M059J (cell line): ENCODE measurements at places on chromosomes 13 and 19. TPM values are rescaled to one million over a fixed set of nuclear protein-coding genes. Genes with fewer than 3 reads are reported as not detected.

RAB3A gene
- total RNA-seq: 3.4 and 5.6 TPM in 2 replicates

TYROBP gene
- total RNA-seq: not detected in 2 replicates

DNA sequence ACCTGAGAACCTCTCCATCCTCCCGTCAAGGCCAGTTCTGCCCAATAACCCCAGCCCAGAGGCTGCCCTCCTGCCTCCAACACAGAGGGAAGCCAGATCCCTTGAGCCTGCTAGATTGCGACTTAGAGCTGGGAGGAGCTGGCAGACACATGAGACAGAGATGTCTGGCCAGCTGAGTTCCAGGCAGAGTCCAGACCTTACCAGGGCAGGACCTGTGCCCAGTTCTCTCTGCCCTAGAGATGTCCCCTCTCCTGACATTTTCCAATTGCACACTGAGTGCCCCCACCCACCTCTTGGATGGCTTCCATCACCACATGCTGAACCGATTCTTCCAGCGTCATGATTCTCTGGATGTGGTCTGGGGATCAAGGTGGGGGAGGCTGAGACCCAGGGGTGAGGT, 3.0 kb downstream of the HOOK2 start:
- DNase-seq: no peak

DNA sequence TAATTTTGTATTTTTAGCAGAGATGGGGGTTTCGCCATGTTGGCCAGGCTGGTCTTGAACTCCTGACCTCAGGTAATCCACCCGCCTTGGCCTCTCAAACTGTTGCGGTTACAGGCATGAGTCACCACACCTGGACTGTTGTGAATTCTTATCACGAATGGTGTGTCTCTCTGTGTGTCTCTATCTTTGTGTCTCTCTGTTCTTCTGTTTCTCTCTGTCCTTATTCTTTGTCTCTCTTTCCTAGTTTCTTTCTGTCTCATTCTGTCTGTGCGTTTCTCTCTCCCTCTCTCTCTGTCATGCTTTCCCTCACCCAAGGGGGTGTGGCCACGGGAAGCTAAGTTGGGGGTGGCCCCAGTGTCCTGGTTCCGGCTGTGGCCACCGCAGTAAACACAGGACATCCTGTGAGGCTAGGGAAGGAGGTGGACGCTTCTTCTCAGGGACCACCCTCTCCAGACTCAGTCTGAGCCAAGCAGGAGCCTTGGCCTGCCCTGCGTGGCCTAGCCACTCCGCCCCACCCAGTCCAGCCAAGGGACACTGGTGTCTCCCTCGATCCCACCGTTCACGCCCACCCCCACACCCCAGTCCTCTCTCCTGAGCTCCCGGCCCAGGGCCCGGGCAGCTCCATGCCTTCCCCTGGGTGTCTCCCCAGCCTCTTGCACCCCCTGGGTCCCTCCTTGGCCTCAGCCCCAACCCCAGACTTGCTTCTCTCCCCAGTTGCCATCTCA, 3.9 kb upstream of the PRX start:
- peak; percentile 70 for DNase-seq

ZNF787 gene
- total RNA-seq: 3.7 and 15.5 TPM in 2 replicates
